ENCODE measurements at places on chromosomes 4 and X.

GRCh38 chr4:101864660-101865059 lies 74.1 kb downstream of the BANK1 start:
- no peak for DNase-seq

GRCh38 chrX:152165033-152165743 lies 26.8 kb upstream of the MAGEA10 start:
- no peak for DNase-seq

GRCh38 chr4:40149960-40150385 lies 46.9 kb upstream of the RHOH start:
- DNase-seq, result peak; percentile 73

GRCh38 chr4:174828845-174829701 lies at the start of gene GLRA3:
Gene GLRA3 (minus strand): TSS chr4:174829247. CDS start chr4:174828811, 436 bp downstream.
- DNase-seq, result no peak

DNA sequence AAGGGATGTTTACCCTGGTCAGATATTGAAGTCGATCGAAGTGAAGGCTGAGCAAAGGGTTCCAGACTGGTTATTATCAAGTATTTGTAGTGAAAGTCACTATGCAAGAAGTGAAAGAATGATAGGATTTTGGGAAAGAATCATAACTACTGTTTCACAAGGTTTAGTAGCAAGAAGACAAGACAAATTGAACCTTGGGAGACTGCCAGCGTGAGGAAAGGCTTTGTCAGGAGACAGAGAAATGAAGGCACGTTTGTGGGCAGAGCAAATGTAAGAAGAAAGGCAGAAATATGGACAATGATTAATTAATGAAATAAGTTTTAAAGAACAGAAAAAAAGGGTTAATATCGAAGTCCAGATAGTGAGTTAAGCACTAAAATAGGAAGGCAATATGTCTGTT lies 456.8 kb downstream of the TRIML1 start:
- no peak for DNase-seq

- peak; percentile 28 for DNase-seq
These were observed at the start of gene QDPR for GRCh38 chr4:17511950-17512795. Gene QDPR (minus strand): TSS chr4:17512090. CDS start chr4:17512054, 36 bp downstream.

- DNase-seq, result no peak
These were observed 183.2 kb downstream of the RAP1GDS1 start for GRCh38 chr4:98444371-98444770.

- no peak for DNase-seq
These were observed 127.9 kb downstream of the PABPC4L start for GRCh38 chr4:134073711-134074110.

- no peak for DNase-seq
These were observed 12.3 kb upstream of the TSR2 start for GRCh38 chrX:54427837-54428424.

DNA sequence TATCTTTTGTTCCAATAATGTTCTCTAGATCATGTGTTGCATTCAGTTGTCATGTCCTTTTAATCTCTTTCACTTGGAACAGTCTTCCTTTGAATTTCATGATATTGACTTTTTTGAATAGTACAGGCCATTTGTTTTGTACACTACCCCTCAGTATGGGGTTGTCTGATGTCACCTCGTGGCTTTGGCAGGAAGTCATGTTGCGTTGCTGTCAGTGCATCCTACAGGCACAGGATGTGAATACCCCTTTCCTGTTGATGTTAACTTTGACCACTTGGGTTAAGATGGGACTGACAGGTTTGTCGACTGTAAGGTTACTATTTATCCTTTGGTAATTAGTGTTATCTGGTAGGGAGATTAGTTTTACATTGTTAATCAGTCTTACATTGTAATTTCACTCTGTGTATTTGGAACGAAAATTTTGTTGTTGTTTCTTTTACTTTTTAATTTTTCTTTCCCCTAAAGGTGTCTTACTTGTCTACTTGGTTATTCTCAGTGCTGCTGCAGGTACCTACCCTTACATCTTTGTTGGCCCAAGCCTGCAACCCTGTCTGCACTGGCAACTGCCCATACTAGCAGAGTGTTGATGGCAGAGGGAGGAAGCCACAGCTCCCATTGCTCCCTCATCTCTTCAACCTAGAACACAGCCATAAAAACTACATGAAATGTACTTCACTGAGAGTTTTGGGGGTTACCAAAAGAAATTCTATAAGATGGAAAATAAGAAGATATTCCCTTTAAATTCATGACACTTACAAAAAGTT lies 14.7 kb upstream of the ATP8A1 start:
- DNase-seq, result no peak

DNA sequence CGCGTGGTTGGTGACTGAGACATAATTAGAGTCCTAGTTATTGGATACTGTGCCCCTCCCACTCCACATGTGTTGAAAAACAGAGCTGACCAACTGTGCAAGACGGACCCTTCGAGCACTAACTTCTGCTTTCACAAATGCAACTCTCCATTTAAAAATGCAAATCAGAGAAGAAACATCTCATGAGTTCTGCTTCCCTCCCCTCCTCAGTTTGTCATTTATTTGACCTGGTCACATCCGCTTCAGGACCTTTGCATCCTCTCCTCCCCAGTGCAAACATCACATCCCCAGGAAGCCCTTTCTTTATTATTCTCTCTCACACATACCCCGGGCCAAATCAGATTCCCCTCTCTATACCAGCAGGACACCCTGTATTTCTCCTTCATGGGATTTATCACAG lies 38.1 kb upstream of the NOCT start:
- no peak for DNase-seq

DNA sequence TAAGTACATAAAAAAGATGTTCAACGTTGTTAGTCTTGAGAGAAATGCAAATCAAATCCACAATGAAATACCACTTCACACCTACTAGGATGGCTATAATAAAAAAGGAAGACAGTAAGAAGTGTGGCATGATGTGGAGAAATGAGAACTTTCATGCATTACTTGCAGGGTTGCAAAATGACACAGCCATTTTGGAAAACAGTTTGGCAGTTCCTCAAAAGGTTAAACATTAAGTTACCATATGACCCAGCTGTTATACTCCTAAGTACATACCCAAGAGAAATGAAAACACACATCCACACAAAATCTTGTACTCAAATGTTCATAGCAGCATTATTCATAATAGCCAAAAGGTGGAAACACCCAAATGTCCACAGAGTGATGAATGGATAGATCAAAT lies 25.8 kb upstream of the LIMCH1 start:
- no peak for DNase-seq

GRCh38 chr4:142858965-142859364 lies 12.9 kb upstream of the INPP4B start:
- no peak for DNase-seq

- DNase-seq, result no peak
These were observed 110.7 kb downstream of the PSAPL1 start for GRCh38 chr4:7323872-7324650.

DNA sequence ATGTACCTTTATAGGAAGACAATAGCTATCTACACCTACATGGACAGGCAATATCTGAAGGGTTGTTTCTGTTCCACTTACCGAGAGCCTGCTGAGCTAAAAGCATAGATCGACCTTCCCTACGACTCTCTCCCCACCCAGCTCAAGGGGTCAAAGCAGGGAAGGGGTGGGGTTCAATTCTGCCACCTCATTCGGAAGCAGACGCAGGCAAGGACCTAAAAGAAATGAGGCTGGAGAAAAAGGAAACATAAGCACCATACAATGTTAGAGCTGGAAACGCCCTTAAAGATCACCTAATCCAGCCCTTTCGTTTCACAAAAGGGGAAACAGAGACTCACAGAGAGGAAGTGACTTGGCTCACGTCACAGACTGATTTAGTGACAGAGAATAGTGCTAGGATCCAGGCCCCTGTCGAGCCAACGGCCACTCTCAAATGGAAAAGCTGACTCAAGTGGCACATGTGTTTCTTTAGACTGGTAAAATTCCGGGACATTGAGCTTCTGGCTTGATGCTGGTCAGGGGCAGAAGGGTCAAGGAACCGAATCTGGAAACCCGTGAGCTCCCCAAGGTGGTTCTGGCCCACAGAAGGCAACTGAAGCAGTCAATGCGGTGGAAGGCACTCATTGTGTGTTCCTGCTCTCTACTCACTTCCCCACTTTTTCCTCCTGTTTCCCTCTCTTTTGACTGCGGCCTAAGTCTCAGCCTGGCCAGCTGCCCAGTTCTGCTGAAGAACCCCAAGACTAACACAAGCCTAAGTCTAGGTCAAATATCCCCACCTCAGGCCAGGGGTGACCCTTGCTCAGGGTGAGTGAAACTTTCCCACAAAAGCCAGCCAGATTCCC lies 7.5 kb downstream of the SEPTIN6 start:
- no peak for DNase-seq

- peak; percentile 62 for DNase-seq
These were observed 172.3 kb upstream of the RPS6KA3 start for GRCh38 chrX:20438871-20439526.

DNA sequence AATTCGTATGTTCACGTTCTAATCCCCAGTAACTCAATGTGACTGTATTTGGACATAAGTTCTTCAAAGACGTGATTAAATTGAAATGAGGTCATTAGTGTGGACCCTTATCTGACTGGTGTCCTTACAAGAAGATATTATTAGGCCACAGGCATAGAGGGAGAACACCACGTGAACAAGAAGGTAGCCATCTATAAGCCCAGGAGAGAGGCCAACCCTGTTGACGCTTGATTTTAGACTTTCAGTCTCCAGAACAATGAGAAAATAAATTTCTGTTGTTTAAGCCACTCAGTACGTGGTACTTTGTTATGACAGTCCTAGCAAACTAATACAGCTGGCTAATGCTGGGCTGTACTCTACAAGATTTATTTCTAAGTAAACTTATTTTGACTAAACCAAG lies 1.5 kb upstream of the EIF1AX start:
- no peak for DNase-seq

GRCh38 chr4:185011408-185011807 lies 6.9 kb upstream of the HELT start:
- no peak for DNase-seq

GRCh38 chr4:61786211-61786610 lies 586.1 kb downstream of the ADGRL3 start:
- no peak for DNase-seq

DNA sequence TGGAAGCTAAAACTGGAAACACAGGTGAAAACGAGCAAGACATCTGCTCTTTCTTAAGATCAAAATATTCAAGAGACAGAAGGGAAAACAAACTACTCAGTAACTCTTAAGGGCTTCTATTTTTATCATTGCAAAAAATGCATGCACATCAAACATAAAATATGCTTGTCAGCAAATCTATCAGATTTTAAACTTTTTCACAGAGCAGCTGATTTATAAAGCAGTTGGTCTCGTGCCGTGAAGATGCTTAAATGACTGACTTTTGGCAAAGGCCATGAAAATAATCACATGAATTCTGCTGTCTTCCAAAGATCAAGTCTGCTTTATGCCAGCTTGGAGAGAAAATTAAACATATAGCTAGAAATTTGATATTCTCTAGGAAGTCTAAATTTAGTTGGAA lies 482.1 kb upstream of the HS3ST1 start:
- DNase-seq, result no peak

DNA sequence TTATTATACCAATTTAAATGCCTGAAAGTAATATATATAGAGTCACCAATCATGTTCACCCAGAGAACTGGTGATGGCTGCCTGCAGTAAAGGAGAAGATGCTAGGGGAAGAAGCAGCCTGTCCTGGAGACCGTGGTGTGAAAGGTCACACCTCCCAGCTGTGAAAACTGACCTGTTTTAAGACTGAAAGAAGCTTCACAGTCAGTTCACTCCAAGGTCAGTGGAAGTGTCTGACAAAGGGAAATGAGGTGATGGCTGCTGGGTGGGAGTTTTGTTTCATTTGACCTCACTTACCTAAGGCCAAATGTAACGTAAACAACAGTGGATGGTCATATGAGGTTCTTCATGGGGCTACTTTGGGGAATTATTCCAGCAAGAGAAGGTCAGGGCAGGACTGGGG lies 352.1 kb upstream of the GATB start:
- DNase-seq, result no peak

DNA sequence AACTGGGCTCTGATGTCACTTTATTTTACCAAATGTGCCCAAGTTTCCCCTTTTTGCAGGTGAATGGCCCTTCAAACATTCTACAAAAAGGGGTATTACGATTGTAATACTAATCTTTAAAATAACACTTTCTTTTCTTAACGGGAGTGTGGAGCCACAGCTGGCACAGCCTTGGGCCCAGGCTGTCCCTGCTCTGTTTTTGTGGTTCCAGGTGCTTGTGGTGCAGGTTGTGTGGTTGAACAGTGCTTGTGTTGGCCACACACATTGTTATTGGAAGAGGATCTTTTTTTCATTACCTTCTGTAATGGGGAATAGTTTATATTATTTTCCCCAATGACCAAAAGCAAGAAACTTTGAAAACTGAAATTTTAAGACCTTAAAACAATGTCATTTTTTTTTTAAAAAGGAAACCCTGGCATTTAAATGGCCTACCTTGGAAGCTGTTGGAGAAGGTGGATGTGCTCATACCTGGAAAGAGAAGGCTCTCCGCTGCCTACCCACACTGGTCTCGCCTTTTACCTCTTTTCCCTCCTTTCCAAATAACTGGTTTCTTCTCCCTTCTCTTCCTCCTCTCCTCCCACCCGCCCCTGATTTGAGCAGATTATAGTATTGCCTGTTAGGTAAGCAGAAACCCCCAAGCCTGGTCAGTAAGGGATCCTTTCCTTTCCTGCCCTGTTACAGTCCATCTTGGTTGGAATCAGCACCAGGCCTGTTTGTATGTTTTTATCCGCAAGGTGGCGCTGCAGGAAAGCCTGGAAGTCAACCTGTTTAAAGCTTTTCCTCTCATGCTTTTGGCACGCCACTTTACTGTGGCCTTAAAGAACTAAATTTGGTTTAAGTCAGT lies 28.6 kb downstream of the HADH start:
- peak; percentile 40 for DNase-seq

GRCh38 chrX:46627711-46628419 lies 54.3 kb downstream of the CHST7 start:
- peak; percentile 32 for DNase-seq

DNA sequence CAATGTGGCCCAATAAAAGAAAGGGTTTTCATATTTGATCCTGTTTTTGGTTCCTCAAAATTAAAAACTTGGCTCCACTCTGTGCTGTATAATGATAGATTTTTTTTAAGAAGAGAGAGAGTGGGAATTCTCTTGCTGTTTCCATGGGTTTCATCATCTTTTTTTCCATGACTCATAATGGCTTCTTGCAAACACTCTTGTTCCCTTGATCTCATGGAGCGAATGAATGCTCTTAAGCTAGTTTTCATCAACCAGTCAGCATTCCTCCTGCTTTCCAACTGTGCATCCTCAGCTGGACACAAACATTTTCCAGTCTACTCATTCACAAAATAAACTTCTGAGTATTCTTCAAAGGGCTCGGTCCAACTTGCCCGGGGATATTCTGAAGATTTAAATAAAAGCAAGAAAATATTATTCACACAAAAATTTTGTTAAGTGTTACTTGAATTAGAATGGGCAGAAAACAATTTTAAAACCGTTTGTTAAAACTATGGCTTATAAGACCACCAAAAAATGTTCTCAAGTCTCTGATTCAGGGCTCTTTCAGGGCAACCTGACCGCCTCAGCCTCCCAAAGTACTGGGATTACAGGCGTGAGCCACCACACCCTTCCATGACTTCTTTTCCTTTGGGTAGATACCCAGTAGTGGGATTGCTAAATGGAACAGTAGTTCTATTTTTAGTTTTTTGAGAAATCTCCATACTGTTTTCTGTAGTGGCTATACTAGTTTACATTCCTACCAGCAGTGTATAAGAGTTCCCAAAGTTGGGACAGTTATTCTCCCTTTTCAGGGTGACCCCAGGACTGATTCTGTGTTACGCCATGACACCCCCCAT lies 64.7 kb downstream of the TMEM156 start:
- no peak for DNase-seq

GRCh38 chr4:181432335-181432734 lies 810.9 kb upstream of the TENM3 start:
- DNase-seq, result no peak

GRCh38 chr4:67871867-67872266 lies 11.9 kb downstream of the TMPRSS11D start:
- DNase-seq, result peak; percentile 31

- no peak for DNase-seq
These were observed 136.1 kb downstream of the MSL3 start for GRCh38 chrX:11893933-11894710.
